ENCODE measurements at places on chromosomes 2 and 18. TPM values are rescaled to one million over a fixed set of nuclear protein-coding genes. Genes with fewer than 3 reads are reported as not detected.

Gene PRSS56
- total RNA-seq: not detected

Gene CERKL
- 1.7 TPM for total RNA-seq

Gene RAB17
- total RNA-seq: 217 TPM

Gene DCDC2C
- total RNA-seq: not detected

Gene FECH
- total RNA-seq: 25.0 TPM

Gene KIDINS220
- 74.0 TPM for total RNA-seq

Gene PIEZO2
- total RNA-seq: 5.0 TPM

Gene VSNL1
- total RNA-seq: not detected

Gene SERPINB10
- not detected for total RNA-seq

Gene TUBB6
- 51.1 TPM for total RNA-seq

Gene PCARE
- not detected for total RNA-seq

Gene IL1A
- not detected for total RNA-seq

Gene PIAS2
- 25.2 TPM for total RNA-seq

Gene LYG1
- total RNA-seq: 2.8 TPM

Gene SLC5A7
- not detected for total RNA-seq

Gene RPS27A
- total RNA-seq: 655 TPM

Gene NTSR2
- total RNA-seq: not detected

Gene CCDC141
- total RNA-seq: 11.6 TPM

Gene ASTL
- total RNA-seq: not detected

Gene SCYGR5
- total RNA-seq: not detected

Gene MERTK
- 9.8 TPM for total RNA-seq

Gene OR6B2
- total RNA-seq: not detected

Gene MRPL30
- total RNA-seq: 23.9 TPM

Gene RNF25
- total RNA-seq: 15.8 TPM

Gene PRKAG3
- not detected for total RNA-seq

Gene NEB
- 2.7 TPM for total RNA-seq

Gene MPHOSPH10
- total RNA-seq: 37.1 TPM

Gene KCNJ3
- total RNA-seq: 27.3 TPM

Gene GDF7
- total RNA-seq: 1.7 TPM

Gene ZAP70
- total RNA-seq: 25.6 TPM

Gene TEX51
- total RNA-seq: not detected

Gene ECEL1
- total RNA-seq: not detected

Gene POTEJ
- not detected for total RNA-seq

Gene FBLN7
- total RNA-seq: 1.9 TPM

Gene PPP4R3B
- total RNA-seq: 69.1 TPM

Gene REG3A
- total RNA-seq: 1,176 TPM

Gene RPRM
- not detected for total RNA-seq

Gene QPCT
- total RNA-seq: 1.6 TPM

Gene SLC4A3
- total RNA-seq: not detected

Gene GAREM1
- 28.9 TPM for total RNA-seq
